ENCODE measurements at places on chromosomes 5 and 9.

- peak; percentile 9 for DNase-seq
Measured at GRCh38 chr5:54001976-54002775, 308.2 kb downstream of the ARL15 start.

DNA sequence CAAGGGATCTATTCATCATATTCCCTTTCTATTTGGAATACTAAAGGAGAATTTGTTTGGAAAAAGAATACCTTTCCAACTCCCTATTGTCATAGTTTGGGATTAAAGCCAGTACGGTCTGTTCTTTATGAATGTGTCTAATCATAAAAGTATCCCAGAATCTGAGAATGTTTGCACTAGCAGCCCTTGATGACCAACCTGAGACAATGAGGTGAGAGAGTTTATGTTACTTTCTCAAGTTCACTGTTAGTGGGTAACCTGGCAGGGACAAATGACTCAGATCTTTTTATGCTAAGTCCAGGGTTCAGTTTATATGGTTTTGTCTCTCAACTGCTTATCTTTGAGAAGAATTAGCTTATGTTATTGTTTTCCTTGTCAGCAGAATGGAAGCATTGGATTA is 25.3 kb upstream of the TLR4 start:
- DNase-seq, result no peak

DNA sequence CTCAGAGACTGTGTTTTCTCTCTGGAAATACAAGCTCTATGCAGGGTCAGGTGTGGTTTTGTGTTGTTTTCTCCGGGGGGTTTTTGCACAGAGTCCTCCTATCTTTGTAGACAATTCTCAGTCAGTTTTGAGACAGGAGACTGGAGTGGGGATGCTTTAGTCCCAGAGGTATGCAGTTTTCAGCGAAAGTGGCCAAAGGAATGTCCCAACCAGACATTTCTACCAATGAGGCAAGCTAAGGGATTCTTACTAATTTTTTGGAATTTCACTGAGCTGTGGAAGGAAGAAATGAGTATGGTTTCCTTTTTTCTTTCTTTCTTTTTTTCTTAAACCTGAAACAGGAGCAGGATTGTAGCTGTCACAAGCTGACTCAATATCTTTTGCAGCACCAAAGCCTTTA is 35.3 kb upstream of the PLPP1 start:
- no peak for DNase-seq

DNA sequence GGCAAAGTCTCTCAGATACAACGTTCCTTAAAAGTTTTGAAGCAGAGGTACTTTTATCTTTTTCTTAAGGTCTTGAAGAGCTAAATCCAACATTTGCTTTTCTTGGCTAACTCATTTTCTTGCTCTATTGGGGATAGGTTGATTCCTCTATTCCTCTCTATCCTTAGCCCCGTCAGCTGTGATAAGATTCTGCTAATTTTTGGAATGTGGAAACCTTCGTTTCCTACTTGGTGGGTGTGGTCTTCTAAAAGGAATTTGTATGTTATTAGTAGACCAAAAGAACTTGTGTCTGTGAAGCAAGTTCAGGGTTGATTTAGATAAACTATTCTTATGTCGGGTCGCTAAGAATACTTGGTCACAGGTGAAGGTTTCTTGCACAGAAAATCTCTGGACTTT is 308.6 kb downstream of the ADAMTS6 start:
- no peak for DNase-seq

DNA sequence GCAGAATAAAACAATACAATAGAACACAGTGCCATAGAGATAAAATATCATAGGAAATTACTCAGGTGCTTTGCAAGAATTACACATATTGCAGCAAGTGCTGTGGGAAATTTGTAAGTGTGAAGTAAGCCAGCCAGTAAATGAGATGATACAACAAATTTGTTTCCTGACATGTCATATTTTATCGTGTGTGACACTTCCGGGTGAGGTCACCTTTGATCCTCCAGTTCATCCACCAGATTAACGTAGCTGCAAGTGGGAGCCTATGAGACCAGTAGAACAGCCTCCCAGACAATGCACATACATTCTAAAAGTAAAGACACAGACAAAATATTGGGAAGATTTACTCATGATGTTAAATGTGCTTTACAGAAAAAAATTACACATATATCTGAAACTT is 72.2 kb downstream of the PRDM9 start:
- no peak for DNase-seq

DNA sequence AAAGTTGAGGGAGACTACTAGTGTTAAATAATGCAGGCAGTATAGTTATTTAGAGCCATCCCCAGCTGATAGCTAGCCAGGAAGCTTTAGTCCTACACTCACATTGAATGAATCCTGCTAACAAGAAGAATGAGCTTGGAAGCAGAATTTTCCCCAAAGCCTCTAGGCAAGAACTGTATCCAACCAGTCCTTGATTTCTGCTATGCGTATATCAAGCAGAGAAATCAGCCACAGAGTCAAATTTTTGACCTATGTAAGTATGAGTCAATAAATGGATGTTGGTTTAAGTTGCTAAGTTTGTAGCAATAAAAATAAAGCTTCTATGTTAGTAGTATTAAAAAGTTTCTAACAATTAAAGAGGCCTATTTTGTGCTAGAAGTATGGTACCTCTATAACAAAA is 672.1 kb upstream of the CHD1 start:
- DNase-seq, result no peak

GRCh38 chr5:147101659-147102369 is 133.0 kb upstream of the STK32A start:
- no peak for DNase-seq

DNA sequence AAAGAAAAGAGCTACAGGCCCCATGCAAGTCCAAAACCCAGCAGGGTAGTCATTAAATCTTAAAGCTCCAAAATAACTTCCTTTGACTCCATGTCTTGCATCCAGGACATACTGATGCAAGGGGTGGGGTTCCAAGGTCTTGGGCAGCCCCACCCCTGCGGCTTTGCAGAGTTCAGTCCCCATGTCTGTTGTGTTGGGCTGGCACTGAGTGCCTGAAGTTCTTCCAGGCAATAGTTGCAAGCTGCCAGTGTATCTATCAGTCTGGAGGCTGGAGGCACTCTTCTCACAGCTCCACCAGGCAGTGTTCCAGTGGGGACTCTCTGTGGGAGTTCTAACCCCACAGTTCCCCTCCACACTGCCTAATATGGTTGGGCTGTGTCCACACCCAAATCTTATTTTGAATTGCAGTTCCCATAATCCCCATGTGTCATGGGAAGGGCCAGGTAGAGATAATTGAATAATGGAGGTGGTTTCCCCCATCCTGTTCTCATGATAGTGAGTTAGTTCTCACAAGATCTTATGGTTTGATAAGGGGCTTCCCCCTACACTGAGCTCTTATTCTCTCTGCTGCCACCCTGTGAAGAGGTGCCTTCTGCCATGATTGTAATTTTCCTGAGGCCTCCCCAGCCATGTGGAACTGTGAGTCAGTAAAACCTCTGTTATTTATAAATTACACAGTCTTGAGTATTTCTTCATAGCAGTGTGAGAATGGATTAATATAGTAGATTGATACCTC is 237.5 kb upstream of the ADRA1B start:
- no peak for DNase-seq

DNA sequence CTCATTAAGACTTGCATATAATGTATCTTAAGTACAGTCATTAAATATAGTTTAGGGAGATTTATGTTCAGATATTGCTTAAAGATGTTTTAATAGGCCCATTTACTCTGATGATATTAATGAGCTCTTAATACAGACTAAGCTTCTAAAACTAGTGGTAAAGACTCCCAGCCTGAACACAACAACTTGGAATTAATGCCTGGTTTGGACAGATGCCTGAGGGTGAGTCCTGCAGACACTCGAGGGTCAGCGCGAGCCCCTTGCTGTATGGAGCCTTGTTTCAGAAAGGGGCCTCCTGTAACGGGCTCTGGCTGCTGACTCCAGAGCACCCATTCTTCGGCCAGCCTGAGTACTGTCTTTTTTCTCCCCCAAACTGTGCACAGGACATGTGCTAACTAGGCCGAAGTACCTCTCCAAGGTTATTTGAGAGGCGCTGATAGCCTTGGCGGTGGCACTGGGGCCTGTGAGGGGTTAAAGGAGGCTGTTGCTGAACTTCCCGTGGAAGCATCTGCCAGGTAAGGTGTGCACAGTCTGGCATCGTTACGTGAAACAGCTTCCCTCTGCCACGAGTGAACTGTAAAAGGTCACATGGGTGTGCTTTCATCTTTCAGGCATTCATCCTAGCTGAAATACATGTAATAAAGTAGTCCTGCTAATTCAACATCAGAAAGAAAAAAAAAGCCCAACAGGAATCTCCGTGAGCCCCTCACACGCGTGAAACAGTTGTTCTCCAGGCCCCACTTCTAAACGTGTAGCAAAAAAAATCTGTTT is 113.4 kb downstream of the MVB12B start:
- DNase-seq, result no peak

- DNase-seq, result peak; percentile 58
Measured at GRCh38 chr9:127166111-127166510, 43.7 kb upstream of the ANGPTL2 start.

All from NB4 (cell line).